Cerebellum (tissue), 4 donors: ENCODE measurements at places on chromosomes 4 and X.
A peak's percentile ranks its signal among the peaks of the same experiment; 100 is the strongest.

DNA sequence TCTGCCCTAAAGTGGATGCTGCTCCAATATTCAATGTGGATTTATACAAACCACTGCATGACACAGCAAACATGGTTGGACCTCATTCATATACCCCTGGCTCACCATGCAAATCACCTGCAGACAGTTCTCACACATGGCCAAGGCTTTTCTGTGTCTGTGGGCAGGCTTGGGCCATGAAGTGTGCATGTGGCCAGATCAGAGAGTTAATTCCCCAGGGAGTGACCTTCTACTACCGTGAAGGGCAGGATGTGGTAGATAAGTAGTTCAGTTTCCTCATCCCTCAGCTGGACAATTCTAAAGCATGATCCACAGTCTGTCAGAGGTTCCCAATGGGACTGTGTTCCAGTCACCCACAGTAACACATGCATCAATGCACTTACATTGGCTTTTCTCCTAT is 24.6 kb upstream of the BCLAF3 start:
- no peak for DNase-seq

DNA sequence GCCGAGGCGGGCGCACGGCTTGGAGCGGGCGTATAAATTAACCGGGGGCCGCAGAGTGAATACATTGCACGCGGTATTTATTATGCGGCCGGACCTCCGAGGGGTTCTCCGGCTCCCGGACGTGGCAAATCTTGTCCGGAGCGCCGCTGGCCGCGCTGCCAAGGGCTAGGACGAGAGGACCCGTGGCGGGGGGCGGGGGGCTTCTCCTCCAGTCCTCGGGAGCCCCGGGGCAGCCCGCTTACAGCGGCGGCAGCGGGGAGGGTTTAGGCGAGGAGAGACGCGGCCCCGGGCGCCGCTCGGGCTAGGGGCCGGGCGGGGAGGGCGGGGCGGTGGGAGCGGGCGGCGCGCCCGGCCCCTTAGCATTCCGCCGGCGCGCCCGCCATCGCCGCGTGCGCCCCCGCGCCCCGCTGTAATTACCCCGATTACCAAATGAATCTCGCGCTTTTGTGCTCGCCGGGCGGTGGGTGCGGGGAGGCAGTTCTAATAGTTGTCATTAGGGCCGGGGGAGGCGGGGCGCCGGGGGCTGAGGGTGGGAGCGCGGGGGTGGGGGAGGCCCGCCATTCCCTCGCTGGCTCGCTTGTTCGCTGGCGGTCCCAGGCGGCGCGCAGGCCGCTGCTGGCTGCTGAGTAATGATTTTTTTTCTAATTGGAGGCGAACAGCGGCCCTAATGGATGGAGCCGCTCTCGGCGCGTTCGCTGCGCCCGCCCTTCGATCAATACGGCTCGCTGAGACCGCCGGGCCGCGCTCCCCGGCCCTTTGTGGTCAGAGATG is 276.6 kb downstream of the BCOR start:
- no peak for DNase-seq

DNA sequence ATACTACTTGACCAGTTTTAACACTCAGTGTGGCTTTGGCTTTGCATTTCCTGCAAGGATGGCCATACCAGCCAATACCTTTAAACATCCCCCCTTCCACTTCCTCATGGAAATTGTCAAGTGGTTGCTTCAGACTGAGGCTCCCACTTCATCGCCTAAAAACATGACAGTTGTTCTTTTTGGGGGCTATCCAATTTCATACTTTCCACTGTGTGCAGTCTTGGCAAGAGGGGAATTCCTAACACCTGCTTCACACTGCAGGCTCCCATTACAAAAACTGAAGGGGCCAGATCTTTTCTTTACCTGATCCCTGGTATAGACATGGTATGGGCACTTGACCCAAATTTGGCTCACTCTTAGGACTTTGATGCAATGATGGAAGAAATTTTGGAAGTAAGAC is 28.5 kb upstream of the TSR2 start:
- peak; percentile 2 for DNase-seq

DNA sequence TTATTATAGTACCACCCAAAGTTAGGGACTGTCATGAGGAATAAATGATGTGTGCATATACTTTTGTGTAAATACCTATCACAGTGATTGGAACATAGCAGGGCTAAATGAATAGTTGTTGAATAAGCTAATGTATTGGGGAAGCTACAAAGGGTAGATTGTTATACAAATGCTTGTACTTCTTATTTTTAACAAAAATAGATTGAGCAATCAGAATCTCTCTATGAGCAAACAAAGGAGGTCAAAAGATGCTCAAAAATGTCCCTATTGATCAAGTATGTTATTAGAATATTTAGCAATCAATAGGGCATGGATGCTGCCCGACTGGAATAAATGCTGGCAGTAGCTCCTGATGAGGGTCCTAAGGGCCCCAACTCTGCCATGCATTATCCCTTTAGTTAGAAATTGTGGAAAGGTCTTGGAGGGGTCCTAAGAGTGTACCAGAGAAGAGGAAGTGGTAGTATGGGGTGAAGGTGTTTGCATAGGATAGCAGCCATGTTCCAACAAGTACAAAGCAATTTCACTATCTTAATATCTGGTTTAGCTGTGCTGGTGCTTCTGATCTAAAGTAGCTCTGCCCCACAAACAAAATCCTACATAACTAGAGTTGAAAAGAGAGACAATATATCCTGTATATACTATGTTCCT is 33.1 kb upstream of the TAPT1 start:
- no peak for DNase-seq

- no peak for DNase-seq
These were observed 69.0 kb upstream of the TMEM33 start for GRCh38 chr4:41865981-41866798.

DNA sequence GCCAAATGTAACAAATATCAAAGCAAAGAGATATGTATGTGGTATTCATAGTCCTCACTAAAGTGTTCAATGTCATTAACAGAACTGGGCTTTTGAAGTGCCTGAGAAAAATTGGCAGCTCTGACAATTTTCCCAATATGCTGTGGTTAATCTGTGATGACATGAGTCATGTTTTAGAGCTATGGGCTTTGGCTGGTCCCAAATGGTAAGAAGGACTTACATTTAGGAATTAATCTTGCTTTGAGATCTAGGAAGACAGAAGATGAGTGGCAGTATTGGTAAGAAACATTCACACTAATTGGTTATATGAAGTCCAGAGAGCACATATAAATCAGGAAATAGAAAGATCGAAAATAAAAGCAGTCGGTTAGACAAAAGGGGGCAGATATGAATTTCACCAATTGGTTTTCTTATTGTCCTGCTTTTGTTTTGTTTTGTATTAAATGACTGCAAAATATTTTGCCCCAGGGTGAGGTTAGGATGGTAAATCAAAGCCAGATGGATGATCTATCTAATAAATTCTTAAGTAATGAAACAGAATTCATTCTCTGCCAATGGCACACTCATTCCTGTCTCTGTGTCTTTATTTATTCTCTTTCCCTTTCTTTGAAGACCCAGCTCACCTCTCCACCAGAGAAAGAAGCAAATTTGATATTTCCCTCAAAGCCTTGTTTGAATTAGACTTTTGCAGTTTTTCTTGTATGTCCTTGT is 993.1 kb downstream of the RPA4 start:
- DNase-seq, result no peak

GRCh38 chrX:133213117-133213516 is 5.0 kb downstream of the TFDP3 start:
- DNase-seq, result no peak

GRCh38 chr4:153645183-153645582 is 38.9 kb upstream of the TLR2 start:
- no peak for DNase-seq

- DNase-seq, result no peak
These were observed 105.8 kb downstream of the FAT4 start for GRCh38 chr4:125420526-125420925.

DNA sequence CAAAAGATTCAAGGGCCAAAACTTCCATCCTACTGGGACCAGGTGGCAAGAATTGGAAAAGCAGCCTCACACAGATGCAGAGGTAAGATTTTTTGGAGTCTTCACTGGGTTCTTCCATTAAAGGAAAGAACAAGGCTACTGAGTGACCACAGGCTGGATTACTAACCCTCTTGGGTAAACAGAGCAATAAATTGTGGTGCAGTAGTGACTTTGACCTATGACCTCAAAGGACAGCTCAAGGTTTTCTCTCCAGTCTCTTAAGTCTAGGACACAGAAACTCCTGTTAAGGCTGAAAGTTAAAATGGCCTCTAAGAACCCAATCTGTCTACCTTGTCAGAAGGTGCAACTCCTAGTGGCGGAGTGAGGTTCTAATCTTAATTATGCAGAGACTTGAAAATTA is 464.9 kb downstream of the SMARCA1 start:
- no peak for DNase-seq

DNA sequence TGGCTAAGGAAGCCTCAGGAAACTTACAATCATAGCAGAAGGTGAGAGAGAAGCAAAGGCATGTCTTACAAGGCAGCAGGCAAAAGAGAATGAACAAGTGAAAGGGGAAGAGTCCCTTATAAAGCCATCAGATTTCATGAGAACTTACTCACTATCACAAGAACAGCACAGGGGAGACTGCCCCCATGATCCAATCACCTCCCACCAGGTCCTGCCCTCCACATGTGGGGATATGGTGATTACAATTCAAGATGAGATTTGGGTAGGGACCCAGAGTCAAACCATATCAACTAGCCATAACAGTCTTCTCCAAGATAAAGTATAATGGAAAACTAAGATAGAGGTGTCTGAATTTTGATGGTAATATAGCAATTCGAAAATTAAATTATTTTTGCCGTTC is 534.3 kb downstream of the ADGRL3 start:
- no peak for DNase-seq

GRCh38 chrX:13761606-13762414 is 27.3 kb downstream of the OFD1 start:
- no peak for DNase-seq

DNA sequence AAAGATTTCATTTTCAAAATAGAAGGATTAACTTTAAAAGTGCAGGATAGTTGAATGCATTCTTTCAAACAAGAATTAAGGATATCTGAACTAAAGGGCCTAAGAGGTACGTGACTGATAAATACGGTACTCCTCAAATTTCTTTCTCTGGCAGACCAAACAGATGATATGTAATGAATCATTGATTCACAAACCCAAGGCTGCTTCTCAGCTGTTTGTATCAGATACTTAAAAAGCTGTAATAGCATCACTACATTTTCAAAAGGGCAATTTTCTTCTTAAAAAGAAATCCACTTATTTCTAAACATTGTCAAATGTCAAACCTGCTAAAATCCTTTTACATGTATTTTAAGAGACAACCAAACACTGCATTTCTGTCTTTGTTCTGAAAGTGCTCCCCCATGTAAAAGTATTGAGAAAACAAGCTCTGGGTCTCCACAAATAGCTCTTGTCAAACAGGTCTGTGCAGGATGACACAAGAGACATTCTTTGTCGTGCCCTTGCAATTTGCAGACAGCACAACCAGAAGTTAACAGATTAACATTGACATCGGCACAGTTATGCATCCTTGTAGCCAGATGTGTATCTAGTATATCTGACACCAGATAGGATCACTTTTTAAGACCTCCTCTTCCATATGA is 82.0 kb downstream of the MANBA start:
- DNase-seq, result no peak

GRCh38 chrX:17674601-17675000 is 62.7 kb upstream of the SCML1 start:
- DNase-seq, result no peak

GRCh38 chrX:134377537-134377936 is 82.4 kb upstream of the HPRT1 start:
- no peak for DNase-seq

- no peak for DNase-seq
These were observed 25.3 kb upstream of the NWD2 start for GRCh38 chr4:37219242-37219641.

- DNase-seq, result no peak
These were observed 182.8 kb upstream of the MAP3K15 start for GRCh38 chrX:19698122-19698521.

- DNase-seq, result no peak
These were observed 471.0 kb downstream of the KLHL13 start for GRCh38 chrX:117645639-117646038.

DNA sequence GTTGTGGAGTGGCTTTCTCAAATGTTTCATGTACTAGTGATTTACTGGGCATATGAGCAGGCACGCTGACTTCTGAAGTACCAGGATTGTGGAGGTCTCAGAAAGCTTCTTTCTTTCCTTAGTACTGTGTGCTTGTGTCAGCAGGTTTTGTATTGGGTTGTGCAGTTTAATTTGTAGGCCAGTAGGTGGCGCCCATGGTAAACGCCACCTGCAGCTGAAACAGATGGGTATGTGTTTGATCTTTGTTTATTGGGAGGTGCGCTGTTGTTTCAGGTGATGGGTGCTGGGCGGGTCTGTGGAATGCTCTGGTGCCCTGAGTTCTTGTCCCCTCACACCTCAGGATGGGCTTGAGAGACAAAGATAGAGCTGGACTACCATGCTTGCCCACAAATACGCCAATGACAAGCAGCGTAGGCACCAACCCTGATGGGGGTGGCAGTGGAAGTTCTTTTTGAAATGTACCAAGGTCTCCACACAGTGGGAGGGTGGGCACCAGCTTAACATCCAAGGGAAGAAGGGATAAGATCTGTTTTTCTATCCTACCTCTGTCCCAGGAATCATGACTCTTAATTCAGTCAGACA is 141.5 kb downstream of the RPS6KA6 start:
- peak; percentile 0 for DNase-seq

DNA sequence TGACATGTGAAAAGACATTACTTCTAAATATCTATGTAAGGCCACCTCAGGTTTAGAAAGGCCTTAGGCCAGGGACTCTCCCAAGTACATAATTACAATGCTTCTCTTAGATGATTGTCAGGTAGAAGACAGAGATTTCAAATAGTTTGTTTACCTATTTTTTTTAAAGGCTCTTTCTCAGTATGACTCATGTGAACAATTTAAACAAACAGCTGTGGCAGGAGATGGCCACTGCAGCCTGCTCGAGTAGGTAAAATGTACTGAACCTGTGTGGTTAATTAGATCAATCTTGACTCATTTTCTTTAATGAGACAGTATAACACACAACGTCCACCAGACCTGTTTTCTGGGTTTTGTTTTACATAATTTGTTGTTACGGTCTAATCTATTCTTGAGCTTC is 50.2 kb downstream of the LEF1 start:
- DNase-seq, result no peak

DNA sequence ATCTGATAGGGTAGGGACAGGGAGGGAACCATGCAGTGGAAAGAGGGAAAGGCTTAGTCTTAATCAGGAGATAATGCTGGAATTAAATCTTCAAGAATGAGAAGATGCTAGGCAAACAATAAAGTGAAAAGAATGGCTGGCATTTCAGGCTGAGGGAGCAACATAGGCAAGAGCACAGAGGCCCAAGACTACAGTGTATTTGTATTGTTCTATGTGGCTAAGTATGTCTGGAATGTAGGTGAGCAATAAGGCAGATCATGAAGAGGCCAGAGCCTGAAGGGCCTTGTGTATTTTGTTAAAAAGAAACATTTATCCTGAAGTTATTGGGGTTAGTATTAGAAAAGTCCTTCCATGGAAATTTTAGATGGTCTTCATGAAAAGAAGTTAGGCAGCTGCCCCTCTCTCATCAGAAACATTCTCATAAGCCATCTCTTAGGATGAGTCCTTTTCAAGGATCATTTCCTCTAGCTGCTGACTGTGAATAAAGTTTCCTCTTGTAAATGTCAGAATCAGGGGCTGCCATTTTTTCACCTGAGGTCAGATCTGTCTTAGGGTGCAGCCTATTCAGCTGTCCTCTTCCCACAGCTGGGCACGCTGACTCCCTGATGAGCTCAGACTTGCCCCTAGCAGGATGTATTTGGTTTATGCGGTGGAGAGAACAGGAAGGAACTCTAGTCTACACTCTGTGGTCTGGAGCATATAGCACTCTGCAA is 46.3 kb downstream of the ATP10D start:
- DNase-seq, result no peak

GRCh38 chrX:139640259-139640658 is 67.7 kb downstream of the MCF2 start:
- no peak for DNase-seq
